Hippocampal formation (tissue), 2 donors: ENCODE measurements at places on chromosomes 11 and 22.

DNA sequence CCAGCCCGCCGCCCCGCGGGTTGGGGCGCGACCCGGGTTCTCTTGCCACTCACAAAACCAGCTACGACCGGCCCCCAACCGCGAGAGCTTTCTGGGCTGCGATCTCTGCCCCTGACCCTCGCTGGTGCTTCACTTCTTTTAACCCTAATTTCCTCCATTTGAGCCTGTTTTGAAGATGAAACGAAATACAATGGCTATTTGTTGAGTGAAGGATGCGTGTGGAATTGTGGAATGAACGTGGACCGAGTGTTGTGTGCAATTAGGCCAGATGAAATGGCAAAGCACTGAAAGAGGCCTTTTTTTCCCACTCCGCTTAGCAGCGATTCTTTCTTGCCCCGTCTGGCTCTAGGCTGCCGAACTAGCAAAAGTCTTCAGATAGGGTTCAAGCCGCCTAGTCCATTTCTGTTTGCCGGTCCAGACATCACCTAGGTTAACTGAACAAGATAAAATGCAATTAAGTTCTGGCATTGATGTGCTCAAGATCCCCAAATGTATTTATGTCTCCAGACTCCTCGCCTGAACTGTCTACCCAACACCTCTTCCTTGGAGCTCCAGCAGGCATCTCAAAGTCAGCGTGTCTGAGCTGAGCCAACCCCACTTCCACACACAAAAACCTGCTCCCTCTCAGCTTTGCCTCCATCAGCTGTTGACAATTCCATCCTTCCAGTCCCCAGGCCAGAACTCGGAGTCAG is 471 bp upstream of the TMEM184B start:
- peak; percentile 76 for DNase-seq

GRCh38 chr11:129021295-129021694 is 78.6 kb upstream of the TP53AIP1 start:
- DNase-seq: no peak

DNA sequence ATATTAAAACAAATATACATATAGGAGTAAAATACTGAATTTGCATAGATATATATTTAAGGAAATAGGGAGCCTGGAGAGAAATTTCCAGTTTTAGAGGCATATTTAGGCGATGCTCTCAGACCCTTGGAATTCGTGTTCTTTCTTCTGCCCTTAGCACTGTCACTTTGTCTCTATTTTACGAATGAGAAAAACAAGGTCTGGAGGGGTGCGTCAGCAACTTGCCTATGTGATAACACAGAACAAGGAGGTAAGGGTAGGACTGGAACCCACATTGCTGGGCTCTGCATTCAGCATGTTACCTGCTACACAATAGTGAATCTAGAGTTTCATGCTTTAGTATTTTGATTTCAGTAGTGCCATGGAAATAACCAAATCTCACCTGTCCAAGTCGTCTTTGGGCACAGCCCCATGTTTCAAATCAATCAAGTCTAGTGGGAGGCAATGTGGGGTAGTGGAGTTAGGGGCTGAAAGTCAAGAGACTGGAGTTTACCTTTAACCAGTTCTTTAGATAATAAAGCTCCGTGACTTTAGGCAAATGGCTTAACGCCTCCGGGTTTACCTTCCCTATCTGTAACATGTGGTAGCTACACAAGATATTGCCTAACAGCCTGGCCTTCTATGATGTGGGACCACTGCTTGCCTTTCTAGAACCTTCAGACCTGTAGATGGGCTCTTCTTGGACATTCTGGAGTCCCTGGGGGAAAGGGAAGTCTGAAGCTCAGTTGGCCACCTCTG is 44.8 kb upstream of the AMPD3 start:
- DNase-seq: no peak

GRCh38 chr22:27299181-27300085 is 502.1 kb downstream of the MN1 start:
- DNase-seq: no peak

GRCh38 chr11:75246006-75246670 is 5.6 kb downstream of the TPBGL start:
- no peak for DNase-seq

GRCh38 chr11:114291381-114291780 is 4.8 kb upstream of the NNMT start:
- DNase-seq: no peak

- DNase-seq: no peak
These were observed 67.3 kb downstream of the HIPK3 start for GRCh38 chr11:33324302-33324985.

DNA sequence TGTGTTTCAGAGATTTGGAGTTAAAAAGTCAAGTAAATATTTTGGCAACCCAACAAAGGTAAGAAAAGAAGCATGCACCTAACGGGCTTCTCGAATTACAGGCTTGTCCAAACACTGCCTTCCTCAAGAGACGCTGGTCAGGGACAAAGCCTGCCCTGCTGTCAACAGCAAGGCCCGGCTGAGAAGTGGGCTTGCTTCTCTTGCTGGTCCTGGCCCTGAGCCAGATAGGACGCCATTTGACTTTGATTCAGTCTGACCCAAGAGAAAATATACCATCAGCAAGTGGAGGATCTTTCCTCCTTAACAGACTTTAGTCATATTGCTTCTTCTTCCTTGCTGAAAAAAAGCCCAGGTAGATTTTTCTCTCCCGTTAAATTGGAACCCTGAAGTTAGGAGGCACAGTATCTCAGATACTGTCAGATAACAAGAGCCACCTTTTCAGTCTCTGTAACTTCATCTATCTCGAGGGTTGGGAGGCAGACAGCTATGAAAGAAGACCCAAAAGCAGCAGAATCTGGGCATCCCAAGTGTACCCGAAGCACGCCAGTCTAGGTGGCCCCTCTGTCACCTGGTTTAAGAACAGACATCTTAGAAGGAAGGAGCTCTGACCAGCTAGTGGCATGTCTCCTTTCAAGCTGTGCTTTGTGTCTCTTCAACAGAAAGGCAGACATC is 57.5 kb downstream of the C22orf31 start:
- DNase-seq: no peak

DNA sequence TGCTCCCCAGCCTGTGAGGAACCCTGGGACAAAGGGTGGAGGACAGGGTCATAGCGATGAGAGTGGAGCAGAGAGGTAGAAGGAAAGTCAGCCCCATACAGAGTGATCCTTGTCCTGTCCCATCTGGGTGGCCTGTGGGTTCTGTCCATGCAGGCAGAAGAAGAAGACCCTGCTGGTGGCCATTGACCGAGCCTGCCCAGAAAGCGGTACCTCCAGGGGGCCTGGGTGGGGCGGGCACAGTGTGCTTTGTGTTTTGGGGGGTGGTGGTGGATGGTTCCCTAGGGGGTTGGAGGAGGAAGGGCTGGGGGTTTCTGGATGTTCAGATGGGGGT is 7.9 kb downstream of the SIDT2 start:
- DNase-seq: no peak

GRCh38 chr11:33128739-33129138 is 32.5 kb downstream of the CSTF3 start:
- no peak for DNase-seq

DNA sequence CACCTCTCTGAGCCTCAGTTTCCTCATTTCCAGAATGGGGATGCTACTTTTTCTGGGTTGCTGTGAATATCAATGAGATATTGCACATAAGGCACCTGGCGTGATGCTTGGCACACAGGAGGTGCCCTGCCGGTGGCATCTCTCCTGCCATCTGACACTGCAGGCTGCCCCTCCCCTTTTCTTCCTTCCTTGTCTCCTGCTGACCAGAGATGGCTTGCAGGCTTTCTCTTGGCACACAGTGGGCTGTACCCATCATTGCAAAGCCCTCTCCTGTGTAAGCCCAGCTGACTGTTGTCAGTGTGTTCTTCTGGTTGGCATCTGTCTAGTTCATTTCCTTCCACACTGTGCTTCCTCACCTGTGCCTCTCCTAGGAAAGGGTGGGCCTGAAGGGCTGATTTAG is 91.7 kb downstream of the MYO18B start:
- DNase-seq: no peak

DNA sequence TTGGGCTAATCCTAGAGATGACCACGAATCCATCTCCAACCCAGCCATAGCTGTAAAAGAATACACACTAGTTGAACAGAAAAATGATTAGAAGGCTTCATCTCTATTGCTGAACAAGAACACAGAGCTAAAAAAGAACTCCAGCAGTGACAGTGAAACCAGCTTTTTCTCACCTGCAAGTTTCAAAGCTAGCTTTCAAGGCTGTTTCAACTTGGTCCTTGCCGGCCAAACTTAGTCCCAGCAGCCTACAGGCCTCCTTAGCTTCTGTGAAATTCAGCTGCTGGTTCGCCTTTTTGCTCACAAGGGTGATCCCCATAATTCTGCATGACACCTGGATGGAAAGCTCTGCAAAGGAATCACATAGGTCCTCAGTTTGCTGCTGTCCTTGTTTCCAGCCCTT is 4.4 kb downstream of the LYVE1 start:
- DNase-seq: no peak

GRCh38 chr11:62306227-62306626 is 7.4 kb upstream of the SCGB1D4 start:
- no peak for DNase-seq

GRCh38 chr22:40898850-40899357 is 37.0 kb upstream of the DNAJB7 start:
- peak; percentile 71 for DNase-seq

GRCh38 chr22:24099071-24099470 is 82.2 kb upstream of the SUSD2 start:
- DNase-seq: no peak
